ENCODE measurements at places on chromosomes 5 and 9. TPM values are rescaled to one million over a fixed set of nuclear protein-coding genes. Genes with fewer than 3 reads are reported as not detected.
A peak's percentile ranks its signal among the peaks of the same experiment; 100 is the strongest.

The SOX30 gene
- total RNA-seq, result not detected

GRCh38 chr5:61299261-61299681, 32.8 kb upstream of the ZSWIM6 start:
- DNase-seq, result no peak

- no peak for DNase-seq
These were observed 1.7 kb downstream of the STC2 start for GRCh38 chr5:173326501-173326960.

- DNase-seq, result no peak
These were observed 149.4 kb upstream of the TARS1 start for GRCh38 chr5:33291216-33292000.

DNA sequence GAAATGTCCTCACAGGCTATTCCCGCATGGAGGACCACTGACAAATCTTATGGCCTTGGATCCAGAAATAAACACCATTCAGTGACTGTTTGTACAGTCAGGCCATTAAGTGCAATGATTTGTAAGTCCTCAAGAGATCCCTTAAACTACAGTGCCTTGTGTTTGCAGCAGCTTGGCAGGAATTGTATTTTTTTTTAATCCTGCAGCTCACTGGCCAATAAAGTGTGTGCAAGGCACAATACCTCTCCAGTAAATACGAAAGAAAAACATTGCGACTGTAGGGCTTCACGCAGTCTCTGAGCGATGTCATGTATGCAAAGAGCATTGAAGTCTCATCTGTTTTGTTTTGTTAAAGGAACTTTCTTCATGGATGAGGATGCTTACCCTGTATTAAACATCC, 74.2 kb upstream of the TUSC1 start:
- DNase-seq, result no peak

- no peak for DNase-seq
These were observed 877 bp upstream of the SCGB3A1 start for GRCh38 chr5:180592176-180592575.

- DNase-seq, result no peak
These were observed 50.3 kb downstream of the MEGF9 start for GRCh38 chr9:120663950-120664349.

DNA sequence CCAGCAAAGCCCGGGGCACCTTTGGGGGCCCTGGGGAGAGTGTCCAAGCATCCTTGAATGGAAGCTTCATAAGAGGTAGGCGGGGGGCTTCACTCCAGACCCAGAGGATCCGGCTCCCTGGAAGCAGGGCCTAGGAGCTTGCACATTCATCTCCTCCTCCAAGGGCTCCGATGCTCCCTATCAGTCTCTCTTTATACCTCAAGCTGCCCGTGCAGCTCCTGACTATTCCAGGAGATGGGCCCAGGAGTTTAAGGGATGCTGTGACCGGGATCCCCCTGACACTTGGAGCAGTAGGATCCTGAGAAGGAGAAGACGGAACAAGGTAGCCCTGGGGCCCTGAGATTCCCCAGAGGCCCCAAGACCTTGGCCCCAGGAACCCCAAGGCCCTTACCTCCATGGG, 25.9 kb downstream of the CSF1R start:
- no peak for DNase-seq

GRCh38 chr9:107208121-107208520, 75.0 kb upstream of the RAD23B start:
- DNase-seq, result no peak

DNA sequence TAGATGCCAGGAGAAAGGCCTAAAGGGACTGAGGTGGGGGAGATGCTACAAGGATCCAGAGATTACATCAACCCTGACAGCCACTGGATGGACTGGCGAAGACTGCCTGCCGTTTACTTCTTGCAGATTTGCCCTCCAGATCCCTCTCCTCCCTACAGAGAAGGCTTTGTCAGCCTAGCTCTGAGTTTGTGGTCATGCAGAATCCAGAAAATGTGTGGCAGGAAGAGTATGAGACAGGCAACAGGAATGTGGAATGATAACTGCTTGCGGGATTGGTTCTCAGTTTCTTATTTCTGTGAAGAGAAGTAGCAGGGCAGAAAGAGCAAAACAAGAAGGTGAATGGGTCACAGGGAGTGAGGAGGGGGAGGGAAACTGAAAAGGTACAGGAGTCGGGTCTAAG, 129.6 kb downstream of the TLE1 start:
- DNase-seq, result no peak

DNA sequence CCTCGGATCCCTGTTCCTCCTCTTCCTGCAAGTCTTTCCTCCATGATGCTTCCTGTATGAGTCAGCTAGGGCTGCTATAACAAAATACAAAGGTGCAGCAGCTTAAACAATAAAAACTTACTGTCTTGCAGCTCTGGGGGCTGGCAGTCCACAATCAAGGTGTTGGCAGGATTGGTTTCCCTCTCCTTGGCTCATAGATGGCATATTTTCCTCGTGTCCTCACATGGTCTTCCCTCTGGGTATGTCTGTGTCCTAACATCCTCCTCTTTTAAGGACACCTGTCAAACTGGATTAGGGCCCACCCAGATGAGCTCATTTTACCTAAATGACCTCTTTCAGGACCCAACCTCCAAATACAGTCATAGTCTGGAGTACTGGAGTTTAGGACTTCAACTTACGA, 117.5 kb downstream of the MED10 start:
- no peak for DNase-seq

- DNase-seq, result no peak
These were observed 15.2 kb upstream of the TGFBI start for GRCh38 chr5:136013559-136013958.

The SPOCK1 gene
- 14.0 TPM for total RNA-seq

DNA sequence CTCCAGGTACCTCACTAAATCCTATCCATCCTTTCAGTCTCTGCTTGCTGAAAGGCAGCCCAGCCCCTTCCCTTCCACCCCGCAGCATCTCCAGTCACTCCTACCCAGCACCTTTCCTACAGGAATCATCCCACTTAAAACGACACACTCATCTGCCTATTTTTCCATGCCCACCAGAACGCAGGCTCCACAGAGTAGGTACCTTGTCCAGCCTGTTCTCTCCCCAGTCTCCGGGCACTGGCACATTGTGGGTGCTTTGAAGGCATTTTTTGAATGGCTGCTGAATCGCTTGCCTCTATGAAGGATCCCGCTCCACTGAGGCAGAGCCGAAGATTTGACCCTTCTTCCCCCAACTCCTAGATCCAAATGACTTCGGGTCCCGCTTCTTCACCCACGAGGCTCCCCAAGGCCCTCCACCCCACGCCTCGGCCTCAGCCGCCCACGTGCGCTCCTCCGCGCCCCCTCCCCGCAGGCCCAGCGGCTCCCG, 15.6 kb downstream of the LHX6 start:
- DNase-seq, result no peak

GRCh38 chr9:68648971-68649370, 56.1 kb upstream of the PIP5K1B start:
- no peak for DNase-seq

DNA sequence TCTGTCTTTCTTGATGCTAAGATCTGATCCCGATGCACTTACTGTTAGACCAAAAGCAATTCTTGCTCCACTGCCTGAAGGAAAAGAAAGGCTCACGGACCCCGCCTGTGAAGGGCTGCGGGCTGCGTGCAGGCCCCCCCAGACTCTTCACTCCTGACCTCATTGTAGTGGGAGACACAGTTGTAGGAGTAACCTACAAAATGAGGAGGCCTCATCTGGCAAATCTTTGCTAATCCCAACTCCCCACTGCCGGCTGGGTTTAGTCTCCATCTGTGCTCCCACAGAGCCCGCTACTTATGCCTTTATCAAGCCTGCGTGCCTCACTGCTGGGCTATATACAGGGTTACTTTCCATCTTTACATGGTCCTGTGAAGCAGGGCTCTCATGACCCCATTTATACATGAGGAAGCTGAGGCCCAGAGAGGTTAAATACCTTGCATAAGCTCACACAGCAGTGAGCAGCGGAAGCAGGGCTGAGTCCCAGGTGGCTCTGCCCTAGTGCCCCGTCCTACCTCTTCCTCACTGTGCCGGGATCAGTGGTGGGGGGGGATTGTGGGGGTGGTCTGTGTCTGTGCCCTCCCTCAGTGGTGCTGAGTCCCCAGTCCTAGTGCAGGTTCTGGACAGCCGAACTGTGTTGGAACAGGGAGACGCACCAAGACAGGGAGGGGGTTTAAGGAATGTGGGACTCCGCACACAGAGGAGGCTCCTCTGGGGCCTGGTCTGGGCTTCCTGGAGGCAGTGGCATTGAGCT, 43.9 kb upstream of the RNF130 start:
- DNase-seq, result no peak

- DNase-seq, result no peak
These were observed 116.4 kb upstream of the FST start for GRCh38 chr5:53364061-53364460.

The APBA1 gene
- total RNA-seq, result 1.1 TPM

GRCh38 chr5:14773588-14773987, 98.0 kb downstream of the ANKH start:
- no peak for DNase-seq

DNA sequence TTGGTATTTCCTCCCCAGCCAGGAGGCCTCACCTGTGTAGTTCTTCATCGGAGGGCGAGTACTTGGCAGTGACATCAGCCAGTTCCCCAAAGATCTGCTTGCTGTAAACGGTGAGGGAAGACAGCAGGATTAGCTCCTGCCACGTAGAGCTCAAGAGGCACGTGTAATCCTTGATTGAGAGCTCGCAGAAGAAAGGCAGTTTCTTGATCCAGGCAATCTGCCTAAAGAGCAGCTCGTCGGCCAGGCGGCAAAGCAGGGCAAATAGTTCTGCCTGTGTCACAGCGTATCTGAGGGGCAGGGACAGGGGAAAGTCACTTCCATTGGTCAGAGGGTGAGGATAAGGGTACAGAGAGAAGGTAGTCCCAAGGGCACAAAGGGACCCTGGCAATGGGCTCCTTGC, 28.6 kb upstream of the NR5A1 start:
- no peak for DNase-seq

GRCh38 chr5:3602785-3603502, 7.3 kb downstream of the IRX1 start:
- DNase-seq, result peak; percentile 87
